Central memory CD4-positive, alpha-beta T cell (primary cell): ENCODE measurements at places on chromosomes 12 and 14.

DNA sequence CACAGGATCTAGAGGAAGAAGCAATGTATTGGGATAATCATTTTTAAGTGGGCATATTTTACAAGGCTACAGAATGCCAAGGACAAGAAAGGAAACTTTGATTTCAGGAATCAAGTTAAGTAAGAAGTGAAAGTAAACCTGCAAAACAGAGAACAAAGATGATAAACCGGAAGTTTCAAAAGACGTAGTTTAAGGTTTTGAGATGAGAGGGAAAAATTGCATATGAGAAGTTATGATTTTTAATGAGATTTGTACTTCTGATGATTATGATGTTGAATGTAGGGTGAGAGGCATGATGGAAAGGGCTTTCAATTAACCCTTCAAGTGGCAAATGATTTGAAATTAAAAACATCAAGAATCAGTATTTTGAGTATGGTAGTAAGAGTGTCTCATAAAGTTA lies 134.9 kb downstream of the CAPZA3 start:
- no peak for DNase-seq

GRCh38 chr12:109772622-109773321 lies 59.1 kb downstream of the FAM222A start:
- DNase-seq = no peak

DNA sequence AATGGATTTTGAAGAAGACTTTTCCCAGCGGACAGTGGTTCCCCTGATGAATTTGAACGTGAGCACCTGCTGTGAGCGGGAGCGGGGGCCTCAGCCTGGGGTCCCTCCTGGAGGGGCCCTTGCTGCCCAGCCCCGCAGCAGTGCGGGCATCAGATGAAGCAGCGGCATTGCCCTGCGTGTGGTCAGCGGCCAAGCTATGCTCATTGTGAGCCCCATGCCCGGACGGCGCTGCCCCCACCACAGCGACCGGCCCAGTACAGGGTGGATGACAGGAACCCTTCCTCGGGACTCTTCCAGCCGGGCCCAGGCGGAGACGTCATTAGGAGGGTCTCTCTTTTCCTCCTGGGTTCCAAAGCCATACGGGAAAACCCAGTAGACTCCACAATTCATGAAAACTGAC lies 3.5 kb downstream of the LRCOL1 start:
- DNase-seq = no peak

DNA sequence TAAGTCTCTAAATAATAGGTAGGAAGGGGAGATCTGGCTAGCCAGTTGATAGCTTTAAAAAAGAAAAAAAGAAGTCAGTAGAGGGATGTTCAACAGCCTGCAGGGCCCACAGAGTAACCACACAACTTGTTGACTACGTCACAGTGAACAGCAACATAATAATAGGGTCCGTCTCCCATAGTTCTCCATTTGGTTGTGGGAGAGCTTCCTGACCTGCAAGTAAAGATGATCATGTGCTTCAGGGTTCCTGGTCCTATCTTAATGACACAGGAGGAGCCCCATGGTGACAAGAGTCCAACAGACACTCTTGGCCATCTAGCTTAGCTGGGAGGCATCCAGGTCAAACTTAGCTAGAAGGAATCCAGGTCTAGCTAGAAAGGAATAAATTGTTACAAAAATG lies 36.2 kb downstream of the FGD6 start:
- no peak for DNase-seq

DNA sequence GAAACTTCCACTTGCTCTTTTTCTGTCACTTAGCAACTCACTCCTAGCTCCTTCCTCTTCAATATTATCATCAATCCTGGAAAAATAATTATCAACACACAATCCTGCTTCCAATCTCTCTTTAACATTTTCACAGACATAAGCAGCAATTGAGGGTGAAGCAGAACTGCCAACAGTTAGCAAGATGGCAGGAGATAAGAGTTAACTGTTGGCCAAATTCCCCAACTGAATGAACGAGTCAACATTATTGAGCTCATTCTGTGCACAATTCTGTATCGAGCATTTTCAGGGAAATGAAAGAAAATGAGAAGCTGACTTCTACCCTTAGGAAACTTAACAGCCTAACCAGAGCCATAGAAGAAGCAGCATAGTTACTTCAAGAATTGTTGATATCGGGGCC lies 152.0 kb downstream of the KCNA5 start:
- DNase-seq = no peak

DNA sequence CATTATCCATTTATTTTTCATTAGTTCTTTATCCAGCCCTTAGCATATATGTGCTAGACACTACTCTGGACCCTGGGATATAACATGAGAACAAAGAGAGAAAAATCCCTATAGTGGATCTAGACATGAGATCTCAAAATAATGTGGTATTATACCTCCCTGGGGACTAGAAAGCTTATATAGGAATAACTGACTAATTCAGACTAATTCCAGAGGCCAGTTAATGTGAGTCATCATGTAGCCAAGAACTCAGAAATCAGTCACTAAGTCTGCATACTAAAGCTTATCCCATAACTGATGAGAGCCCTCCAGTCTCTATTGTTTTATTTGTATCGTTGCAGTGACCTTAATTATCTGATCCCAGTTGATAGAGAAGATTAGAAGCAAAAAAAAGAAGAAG lies 267.1 kb upstream of the RGS6 start:
- DNase-seq = no peak

- no peak for DNase-seq
Observed at GRCh38 chr14:102665621-102666020, 73.2 kb downstream of the RCOR1 start.

GRCh38 chr12:29739279-29739991 lies 44.3 kb downstream of the TMTC1 start:
- no peak for DNase-seq

GRCh38 chr14:49984424-49984823 lies 91.5 kb downstream of the ARF6 start:
- no peak for DNase-seq

DNA sequence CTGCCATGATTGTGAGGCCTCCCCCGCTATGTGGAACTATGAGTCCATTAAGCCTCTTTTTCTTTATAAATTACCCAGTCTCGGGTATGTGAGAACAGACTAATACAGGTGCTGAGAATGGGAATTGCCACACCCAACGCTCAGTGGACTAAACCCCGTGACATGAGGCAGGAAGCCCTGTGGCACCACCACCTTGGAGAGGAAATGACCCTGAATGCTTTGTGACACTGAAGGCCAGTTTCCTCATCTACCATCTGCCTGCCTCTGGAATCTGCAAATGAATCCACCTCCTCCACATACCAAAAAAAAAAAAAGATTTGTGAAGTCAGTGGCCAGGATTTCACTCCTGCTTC lies 41.6 kb downstream of the NT5DC3 start:
- DNase-seq = no peak

DNA sequence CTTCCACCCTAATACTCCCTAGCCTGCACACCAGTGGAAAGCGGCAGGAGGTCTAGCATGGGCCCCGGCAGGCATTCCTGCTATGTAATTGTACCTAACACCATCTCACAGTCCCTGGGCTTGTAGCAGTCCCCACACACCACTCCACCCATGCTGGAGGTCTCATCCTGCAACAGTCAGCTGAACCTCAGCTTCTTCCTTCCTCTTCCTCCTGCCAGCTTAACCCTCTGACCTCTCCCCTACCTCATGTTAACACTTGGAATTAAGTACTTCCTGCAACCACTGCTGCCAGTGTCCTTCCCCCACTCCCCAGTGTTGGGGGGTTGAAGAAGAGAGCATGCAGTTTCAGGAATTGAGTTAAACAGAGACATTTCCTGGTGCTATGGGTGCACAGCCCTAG lies 7.6 kb downstream of the ADCY4 start:
- no peak for DNase-seq

DNA sequence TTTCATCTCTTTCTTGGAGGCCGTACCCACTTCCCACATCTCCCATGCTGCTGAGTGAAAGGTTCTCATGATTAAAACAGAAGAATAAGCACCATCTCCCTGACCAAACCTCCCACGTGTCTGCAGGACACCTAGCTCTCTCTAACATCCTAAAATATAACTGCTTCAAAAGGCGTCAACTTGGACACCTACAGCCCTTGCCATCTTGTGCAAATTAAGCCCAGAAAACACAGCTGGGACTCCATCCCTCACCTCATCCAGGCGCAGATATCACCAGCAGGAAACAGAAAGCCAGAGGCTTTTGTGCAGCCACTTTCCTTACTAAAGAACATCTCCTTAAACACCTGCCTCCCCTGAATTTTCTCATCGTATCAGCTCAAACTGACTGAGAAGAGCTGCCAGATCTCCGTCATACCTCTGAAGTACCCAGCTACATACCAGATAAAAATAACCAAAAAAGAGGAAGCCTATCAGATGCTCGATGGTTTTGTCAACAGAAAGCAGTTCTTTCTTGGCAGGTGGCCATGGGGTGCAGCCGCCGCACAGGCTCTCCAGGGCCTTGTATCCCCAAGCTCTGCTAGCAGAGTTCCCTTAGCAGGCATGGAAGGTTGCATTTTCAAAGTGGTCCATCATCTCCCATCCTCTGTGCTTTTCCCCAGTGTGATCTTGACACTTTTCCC lies 28.8 kb downstream of the MAP3K9 start:
- no peak for DNase-seq

DNA sequence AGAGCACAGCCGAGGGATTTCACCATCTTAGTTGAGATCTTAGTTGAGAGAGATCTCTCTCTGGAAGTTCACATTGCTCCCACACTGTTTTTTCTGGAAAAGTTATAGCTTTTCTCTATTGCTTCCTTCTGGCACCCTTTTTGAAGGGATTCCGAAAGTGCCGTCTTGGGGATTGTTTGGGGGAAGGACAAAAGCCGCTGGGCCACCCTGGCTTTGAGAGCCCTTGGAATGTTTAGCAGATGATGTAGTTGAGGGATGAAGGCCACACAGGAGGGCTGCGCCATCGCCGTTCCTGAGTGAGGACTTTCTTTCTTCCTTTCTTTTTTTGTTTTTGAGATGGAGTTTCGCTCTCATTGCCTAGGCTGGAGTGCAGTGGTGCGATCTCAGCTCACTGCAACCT lies 17.7 kb downstream of the PLEKHG3 start:
- DNase-seq = no peak

- no peak for DNase-seq
Observed at GRCh38 chr12:45547132-45547531, 182.4 kb upstream of the ARID2 start.
